Lower leg skin (tissue), 4 donors: ENCODE measurements at places on chromosomes 3 and 15. TPM values are rescaled to one million over a fixed set of nuclear protein-coding genes. Genes with fewer than 3 reads are reported as not detected.

Gene CLRN1
- not detected for total RNA-seq

Gene CCR3
- 2.3 TPM for total RNA-seq

- no peak for DNase-seq
Observed at GRCh38 chr3:149970716-149971402, at the start of gene PFN2. PFN2 (minus strand) TSS chr3:149970895; CDS start chr3:149970856, 39 bp downstream.

- DNase-seq: no peak
Observed at GRCh38 chr15:58355382-58355971, 76.3 kb upstream of the LIPC start.

DNA sequence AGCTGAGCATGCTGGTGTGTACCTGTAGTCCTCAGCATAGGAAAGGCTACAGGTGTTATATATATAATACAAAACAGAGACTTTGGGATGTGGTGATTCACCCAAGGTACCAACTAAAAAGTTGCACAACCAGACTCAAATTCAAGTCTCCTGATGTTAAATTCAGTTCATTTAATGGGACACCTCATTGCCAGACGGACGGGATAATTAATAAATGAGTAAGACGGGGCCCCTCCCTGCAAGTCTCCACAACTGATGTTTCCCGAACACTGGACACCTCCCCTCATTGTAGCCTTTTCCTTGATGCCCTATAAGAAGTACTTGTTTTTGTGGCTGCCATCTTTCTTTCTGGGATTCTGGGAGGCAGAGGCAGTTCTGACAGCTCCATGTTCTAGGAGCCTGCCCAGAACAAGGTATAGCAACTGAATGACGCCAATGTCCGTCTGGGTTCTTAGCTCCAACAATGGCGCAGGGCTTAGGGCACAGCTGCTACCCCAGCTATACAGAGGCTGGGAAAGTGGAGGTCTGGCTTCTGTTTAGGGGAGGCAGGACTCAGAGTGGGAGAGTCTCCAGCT, 50.7 kb downstream of the CDC25A start:
- DNase-seq: no peak

DNA sequence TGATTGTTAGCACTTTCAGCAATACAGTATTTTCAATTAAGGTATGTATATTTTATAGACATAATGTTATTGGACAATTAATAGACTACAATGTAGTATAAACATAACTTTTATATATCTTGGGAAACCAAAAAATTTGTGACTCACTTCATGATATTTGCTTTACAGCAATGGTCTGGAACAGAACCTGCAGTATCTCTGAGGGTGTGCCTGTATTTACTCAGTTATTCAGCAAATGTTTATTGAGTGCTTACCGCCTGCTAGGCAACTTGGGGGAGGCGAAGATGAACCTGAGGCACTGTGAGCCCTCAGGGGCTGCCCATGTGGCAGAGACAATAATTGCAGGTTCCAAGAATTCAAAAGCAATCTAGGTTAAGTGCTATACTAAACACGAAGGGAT, 144.8 kb downstream of the GABRB3 start:
- no peak for DNase-seq

DNA sequence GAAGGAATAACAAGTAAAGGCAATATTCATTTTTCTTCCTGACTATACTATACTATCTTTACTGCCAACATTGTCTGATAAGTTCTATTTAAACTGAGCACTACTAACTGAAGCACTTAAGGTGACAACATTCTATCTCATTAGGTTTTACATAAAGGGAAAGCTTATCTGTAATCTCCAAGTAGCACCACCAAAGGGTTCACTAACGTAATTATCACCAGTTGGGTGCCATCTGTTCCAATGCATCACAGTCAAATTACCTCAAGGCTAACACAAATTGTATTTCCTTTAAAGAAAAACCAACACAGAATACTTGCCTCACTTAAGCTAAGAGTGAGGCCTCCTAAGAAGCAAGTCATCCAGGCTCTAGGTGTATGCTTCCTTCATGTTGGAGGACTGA, 453.8 kb downstream of the RAP2B start:
- no peak for DNase-seq

GRCh38 chr3:88641033-88641604, 466.3 kb upstream of the EPHA3 start:
- no peak for DNase-seq

GRCh38 chr15:57728436-57728835, 21.9 kb downstream of the POLR2M start:
- no peak for DNase-seq

GRCh38 chr3:89847955-89848354, 740.5 kb downstream of the EPHA3 start:
- DNase-seq: no peak
